ENCODE measurements at places on chromosomes 3 and 15.

- no peak for DNase-seq
Measured at GRCh38 chr15:38888701-38889221, 324.1 kb upstream of the RASGRP1 start.

- no peak for DNase-seq
Measured at GRCh38 chr3:161599697-161600096, 103.1 kb downstream of the OTOL1 start.

- no peak for DNase-seq
Measured at GRCh38 chr3:4985330-4986174, 6.3 kb downstream of the BHLHE40 start.

DNA sequence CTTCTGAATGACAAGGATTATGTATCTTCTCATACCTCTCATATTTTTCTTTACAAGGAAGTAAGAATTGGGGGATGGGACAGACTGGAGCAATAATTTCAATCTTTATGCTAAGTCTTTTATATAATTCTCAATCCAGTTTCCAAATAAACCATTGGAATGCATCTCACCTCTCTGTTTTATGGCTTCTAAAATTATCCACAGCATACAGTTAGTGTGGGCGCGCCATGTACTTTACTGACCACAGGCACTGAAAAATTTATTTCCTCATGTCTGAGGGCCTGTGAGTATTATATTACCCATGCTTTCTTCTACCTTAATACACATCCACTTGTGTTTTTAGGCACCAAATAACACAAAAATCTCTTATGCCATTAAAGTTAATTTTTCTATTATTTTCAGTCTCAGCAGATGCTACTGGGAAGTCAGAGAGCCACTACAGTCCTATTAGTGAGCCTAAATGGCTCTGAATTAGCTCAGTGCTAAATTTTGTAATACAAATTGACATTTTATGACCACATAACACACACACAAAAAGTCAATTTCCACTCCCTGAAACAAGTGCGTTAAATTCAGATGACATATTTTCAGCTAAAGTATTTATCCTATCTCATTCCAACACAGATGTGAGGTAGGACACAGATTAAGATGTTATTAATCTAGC lies 39.3 kb downstream of the SLITRK3 start:
- DNase-seq = no peak

GRCh38 chr15:78992416-78993256 lies 47.8 kb upstream of the CTSH start:
- DNase-seq = no peak

GRCh38 chr15:29713784-29714183 lies 108.5 kb downstream of the TJP1 start:
- DNase-seq = no peak

- DNase-seq = no peak
Measured at GRCh38 chr15:33985751-33986150, 17.5 kb downstream of the CHRM5 start.

DNA sequence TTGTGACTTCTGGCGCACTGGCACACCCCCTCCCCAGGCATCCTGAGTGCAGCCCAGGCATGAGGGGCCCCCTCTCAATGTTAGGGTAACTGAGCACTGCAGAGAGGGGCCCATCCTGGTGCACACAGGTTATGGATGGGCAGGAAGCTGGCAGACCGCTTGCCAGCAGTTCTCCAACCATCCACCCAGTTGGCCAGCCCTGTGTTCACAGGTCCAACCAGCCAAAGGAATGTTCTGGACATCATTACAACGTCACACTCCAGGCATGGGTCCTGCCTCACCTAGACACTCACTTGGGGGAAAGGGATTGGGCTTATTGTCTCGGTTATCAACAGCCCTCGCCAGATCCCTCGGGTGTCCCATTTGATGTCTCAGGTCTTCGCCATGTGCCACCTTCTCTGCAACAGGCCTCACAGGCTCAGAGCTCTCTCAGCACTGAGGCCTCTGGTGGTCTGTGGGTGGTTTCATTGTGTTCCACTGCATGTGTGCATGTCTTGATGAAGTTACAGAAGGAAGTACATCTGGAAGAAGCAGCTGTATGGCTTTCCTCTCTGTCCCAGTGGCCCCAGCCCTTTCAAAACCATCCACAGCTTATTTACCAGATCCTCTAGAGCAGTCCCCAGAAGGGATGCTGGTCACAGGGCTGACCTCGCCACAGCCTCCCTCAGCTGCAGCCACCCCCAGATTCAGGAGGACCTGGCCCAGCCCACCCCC lies 23.7 kb downstream of the ADCY5 start:
- no peak for DNase-seq

DNA sequence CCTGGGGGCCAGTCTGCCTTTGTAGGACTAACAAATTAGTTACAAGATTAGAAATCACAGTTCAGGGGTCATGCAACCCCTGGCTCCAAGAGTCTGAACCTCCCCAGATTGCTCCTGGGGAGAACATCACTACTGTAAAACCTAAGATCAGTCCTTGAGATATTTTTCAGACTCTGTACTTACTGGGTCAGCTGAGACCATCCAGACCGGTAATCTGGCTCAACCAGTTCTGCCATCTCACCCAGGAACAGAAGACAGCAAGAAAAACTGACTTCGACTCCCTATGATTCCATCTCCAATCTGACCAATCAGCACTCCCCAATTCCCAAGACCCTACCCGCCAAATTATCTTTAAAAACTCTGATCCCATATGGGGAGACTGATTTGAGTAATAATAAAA lies 47.5 kb downstream of the NMD3 start:
- no peak for DNase-seq

- no peak for DNase-seq
Measured at GRCh38 chr15:70632491-70633102, 130.8 kb downstream of the UACA start.

GRCh38 chr15:92393071-92393979 lies at the start of gene ST8SIA2:
Gene ST8SIA2 (plus strand): TSS chr15:92393881. CDS start chr15:92394065, 184 bp downstream.
- no peak for DNase-seq

GRCh38 chr3:117928836-117929235 lies 1105.8 kb downstream of the IGSF11 start:
- DNase-seq = no peak

- no peak for DNase-seq
Measured at GRCh38 chr15:101149864-101150722, 101.8 kb downstream of the CHSY1 start.

DNA sequence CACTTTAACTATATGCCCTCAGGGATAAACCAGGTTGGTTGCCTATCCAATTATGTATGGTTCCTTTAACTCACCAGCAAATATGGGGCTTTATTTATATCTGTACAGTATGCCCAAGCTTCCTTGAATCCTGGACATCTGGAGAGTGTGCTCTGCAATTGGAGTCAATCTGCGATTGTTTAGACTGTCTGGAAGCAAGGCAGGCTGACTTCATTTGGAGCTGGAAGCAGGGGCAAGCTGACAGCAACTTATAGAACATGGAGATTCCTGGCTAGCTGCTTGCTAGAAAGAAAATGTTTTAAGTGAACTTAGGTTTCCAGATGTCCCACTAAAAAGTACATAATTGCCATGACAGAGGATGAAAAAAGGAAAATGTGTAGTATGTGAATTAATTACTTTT lies 63.7 kb upstream of the TPRG1 start:
- DNase-seq = no peak

- DNase-seq = no peak
Measured at GRCh38 chr3:72301779-72302178, 516.8 kb upstream of the PROK2 start.

GRCh38 chr3:172142051-172142863 lies 102.9 kb downstream of the FNDC3B start:
- no peak for DNase-seq

GRCh38 chr15:85324202-85324601 lies 56.2 kb upstream of the AKAP13 start:
- DNase-seq = no peak

- DNase-seq = peak; percentile 80
Measured at GRCh38 chr15:45635191-45635638, 386 bp downstream of the SQOR start.

- no peak for DNase-seq
Measured at GRCh38 chr3:184259396-184259877, 1.9 kb downstream of the CAMK2N2 start.

GRCh38 chr15:43118829-43119228 lies 13.0 kb upstream of the UBR1 start:
- no peak for DNase-seq

GRCh38 chr3:48240000-48240963 lies 622 bp upstream of the ZNF589 start:
- DNase-seq = no peak

GRCh38 chr15:68114356-68114755 lies 60.2 kb downstream of the PIAS1 start:
- no peak for DNase-seq

- DNase-seq = no peak
Measured at GRCh38 chr3:55661141-55661540, 174.0 kb upstream of the WNT5A start.

- no peak for DNase-seq
Measured at GRCh38 chr3:14523792-14524191, 16.4 kb downstream of the GRIP2 start.

GRCh38 chr3:48708481-48708889 lies 8.5 kb downstream of the IP6K2 start:
- no peak for DNase-seq

DNA sequence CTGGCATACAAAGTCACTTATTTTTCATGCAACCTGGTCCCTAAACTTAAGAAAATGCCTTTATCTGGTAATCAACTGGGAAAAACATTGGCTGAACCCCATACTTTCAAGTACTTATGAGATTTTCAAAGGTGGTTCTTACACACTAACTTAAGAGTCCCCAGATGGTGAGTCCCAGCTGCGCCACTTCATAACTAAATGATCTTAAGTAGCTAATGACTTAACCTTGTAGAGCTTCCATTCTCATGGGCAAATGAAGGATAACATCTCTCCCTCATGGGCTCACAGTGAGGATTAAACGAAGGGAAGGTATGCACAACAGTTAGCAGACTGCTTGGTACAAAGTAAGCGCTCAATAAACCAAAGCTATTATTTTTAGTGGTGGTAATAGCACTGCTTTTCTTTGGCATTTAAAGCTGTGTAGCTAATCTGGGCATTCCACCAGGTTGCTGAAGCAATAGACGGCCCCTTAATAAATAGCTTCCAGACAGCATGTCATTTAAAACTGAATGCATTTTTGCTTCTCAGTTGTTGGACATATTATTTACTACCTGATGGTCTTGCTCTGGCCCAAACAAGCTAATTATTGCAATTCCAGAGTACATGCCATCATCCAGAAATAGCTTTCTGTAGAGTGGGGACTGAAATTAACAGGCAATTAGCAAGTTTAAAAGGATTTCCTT lies 55.4 kb downstream of the LIPC start:
- no peak for DNase-seq

DNA sequence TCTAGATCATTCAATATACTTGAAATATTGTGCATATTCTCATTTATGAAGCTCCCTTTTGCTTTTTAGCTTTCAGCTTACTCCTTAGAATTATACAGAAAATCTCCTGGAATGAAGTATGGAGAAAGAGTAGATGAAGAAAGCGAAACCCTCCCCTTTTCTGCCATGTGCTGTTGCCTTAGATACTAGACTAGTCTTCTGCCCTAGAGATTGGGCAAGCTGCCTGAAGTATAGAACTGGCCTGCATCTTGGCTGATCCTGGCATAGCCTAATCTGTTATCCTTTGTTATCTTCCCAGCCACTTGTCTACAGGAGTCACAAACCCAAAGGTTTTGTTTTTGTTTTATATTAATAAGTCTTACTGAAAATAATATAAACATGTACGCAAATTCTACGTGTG lies 138.8 kb downstream of the RBPMS2 start:
- DNase-seq = no peak

DNA sequence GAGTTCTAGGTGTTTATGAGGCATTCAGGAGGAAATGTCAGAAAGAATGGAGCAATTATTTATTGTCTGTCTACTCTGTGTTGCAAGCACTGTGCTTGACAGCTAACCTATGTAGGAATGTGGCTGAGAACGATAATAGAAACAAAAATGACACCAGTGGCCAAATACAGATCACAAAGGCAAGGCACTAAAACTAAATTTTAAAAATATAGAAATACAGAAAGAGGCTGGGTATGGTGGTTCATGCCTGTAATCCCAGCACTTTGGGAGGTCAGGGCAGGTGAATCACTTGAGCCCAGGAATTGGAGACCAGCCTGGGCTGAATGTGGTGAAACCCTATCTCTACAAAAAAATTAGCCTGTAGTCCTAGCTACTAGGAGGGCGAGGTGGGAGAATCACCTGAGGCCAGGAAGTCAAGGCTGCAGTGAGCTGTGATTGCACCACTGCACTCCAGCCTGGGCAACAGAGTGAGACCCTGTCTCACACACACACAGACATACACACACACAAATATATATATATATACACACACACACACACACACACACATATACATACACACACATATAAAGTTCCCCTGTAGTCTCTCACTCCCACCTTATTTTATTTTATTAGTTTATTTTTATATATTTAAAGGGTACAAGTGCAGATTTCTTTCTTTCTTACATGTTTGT lies 6.0 kb downstream of the PRKCI start:
- no peak for DNase-seq

GRCh38 chr3:188528396-188528795 lies 374.4 kb downstream of the LPP start:
- DNase-seq = no peak

DNA sequence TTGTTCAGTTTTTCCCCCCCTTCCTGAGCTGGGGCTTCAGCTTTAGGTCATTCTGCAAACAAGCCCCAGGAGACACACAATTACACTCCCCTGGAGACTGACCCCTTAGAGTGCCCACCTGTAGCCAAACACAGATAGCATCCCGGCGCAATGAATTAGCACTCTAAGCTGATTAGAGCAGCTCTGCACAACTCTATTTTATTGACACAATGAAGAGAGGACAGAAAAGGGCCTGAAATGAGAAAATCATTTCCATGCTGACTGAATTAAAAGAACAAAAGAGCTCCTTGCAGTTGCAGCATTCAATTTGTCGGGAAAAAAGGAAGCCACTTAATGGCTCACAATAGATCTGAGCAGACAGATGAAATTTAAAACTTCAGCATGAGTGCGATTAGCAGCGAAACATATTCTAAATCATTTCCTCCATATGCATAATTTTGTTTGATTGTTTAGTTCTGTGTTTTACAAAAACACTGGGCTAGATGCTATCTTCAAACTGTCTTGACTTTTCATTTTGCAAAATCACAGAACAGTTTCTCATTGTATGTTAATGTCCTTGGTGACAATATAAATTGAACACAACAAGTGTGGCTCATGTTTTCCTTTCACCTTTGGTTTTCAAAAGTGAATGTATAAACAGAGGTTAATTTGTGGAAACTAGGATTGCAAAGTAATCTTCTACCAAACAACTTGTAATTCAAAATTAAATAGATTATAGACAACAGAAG lies 308.6 kb downstream of the MECOM start:
- DNase-seq = no peak
